Fibroblast of skin of left quadriceps (primary cell): ENCODE measurements at places on chromosomes 2 and 18.
A peak's percentile ranks its signal among the peaks of the same experiment; 100 is the strongest.

DNA sequence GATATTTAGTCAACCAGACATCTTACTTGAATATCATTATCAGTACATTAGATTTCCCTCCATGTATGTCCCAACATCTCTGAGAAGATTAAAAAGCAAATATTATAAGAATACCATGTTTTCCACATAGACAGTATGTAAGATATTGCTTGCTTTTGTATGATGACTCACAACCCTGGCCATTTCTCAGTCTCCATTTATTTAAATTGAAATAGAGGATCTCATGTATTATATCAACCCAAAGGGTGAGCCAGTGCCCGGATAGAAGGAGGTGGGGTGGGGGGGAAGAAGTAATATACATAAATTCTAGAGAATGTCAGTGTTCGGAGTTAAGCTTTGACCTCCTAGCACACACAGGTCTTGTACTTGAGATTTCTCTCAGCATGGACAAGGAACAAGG lies 109.6 kb downstream of the KYNU start:
- DNase-seq: no peak

DNA sequence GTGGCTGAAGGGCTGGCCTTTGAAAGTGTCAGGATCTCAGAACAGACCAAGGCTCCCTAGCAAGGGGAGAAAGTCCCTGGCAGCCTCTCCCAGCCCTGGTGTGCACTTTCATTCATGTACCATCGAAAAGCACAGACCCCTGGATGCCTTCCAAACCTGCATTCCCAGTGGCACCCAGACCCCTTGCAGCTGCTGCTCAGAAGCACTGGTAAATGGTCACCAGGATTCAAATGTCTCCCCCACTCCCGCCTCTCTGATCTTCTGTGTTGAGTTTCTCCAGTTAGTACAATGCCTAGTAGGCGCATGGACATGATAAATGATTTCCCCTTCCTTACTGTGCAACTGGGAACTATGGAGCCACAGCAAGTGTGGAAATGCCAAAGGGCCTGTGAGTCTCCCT lies 180.0 kb downstream of the GLI2 start:
- no peak for DNase-seq

DNA sequence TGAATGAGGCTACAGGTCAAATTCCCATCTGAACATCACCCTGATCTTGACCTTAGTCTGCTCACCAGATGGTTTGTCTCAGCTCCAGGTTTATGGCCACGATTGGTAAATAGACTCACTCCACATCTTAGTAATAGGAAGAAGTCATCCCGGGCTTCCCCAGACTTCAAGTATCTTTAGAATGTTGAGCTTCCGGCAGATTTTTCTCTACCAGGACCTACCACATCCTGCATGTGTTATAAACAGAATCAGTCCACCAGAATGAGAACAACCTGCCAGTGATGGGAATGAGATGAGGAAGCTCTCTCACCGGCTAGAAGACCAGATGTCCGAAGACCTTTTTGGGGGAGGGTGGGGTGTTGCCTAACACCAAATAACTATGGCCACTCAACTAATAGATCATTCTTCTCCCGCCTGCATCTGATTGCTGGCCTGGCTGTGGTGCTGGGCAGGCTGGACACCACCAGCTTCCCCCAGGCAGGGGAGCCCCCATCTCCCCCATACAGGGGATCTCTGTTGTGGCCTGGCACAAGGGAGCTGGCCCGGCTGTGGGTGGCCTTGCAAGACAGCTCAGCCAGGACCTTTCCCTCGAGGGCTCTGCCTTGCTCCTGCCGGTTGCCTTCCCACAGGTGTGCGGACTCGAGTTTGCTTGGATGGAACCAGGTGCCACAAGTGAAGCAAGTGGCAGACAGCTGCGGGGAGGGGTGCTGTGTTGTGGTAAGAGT lies 88.5 kb downstream of the SH3RF3 start:
- peak; percentile 36 for DNase-seq

DNA sequence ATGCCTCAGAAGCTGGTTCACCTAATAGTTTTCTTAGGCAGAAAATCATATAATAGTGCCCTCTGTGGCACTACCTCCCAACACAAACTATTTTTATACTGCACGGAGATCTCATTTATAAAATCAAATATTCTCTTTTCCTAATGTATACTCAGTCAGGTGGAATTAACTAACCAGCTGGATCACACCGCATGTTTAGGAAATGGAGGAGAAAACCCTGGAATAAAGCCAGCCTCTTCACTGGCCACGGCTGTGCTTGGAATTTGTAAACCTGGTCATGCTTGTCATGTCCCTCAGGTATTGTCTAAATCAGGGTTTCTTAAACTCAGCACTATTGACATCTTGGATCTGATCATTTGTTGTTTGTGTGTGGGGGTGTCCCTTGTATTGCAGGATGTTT lies 85.6 kb downstream of the DOCK10 start:
- no peak for DNase-seq

DNA sequence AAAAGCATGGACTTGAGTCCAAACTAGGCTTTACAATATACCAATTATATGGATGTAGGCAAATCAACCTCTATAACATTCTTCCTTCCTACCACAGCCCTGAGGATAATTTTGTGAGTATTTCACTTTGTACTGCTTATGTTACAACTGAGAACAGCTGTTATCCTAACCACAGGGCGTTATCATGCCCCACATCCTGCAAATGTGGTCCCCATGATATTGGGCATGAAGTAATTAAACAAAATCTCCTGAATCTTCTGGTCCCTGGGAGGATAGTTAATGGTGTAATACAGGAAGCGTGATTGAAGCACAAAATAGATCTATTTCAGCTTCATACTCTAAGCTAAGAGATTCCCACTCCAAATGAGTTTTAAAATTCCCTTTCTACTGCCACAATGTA lies 223.6 kb downstream of the CDH20 start:
- DNase-seq: no peak

DNA sequence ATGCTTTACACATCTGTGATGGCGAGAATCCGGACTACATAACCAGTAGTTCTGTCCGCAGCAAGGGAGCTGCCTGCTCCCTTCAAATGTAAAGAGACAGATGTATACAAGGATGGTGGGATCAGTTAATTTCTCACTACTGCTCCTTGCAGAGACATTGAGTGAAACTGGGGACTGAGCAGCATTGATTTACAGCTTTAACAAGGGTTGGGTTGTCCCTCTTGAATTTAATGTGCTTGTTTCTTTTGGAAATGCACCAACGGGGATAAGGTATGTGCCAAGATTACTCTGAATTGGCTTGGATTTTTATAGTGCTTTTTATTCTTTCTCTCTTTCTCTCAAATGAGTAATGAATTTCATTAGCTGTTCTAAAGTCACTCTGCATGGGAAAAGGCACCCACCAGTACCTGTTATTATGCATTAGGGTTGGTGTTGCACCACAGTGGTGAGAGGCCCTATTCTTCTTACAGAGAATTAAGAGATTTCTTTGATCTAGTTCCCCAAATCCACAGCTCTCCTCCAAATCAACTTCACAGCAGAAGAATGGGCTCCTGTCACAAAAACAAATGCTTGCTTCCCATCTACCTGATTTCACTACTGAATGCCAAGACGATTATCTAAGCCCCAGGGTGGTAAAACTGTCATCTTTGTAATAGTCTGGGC lies 107.6 kb downstream of the DOCK10 start:
- DNase-seq: no peak

- no peak for DNase-seq
Observed at GRCh38 chr2:119181391-119181790, 22.8 kb upstream of the C1QL2 start.

GRCh38 chr2:105262651-105263091 lies 21.1 kb downstream of the GPR45 start:
- DNase-seq: no peak

DNA sequence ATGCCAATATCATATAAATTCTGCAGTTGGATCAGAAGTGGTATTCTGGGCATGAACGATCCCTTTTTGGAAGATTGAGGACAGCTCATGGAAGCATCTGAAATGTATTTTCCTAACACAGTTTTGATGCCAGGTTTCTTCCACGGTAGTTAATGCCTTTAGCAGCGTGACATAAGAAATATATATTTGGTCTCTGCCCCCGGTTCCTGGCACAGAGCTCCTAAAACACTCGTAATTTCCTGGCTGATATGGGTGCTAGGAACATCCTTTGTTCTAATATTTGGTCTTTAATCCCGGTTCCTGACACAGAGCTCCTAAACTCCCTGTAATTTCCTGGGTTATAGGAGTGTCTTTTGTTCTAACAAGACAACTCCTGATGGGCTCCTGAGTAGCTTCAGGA lies 8.2 kb upstream of the CABLES1 start:
- no peak for DNase-seq

GRCh38 chr2:114709936-114710850 lies 267.8 kb downstream of the DPP10 start:
- no peak for DNase-seq

DNA sequence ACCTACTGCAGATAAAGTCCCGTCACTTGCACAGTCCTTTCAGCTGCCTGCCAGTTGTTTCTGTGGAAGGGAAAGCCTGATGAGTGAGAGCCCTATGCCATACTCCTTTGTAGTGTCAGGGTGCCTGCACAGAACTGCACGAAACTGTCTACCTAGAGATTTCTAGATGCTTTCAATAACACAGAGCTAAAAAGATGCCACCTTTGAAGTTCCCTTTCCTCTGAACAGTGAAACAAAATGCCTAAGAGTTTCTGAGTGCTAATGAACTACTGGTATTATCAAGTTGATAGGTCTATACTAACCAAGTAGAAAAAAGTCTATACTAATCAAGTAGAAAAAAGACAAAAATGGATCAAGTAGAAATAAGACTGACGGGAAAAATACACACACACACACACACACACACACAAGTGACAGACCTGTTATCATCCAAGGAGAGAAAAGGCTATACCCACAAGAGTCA lies 79.0 kb downstream of the TLK1 start:
- no peak for DNase-seq

GRCh38 chr18:13390196-13390595 lies 171.6 kb downstream of the LDLRAD4 start:
- no peak for DNase-seq

DNA sequence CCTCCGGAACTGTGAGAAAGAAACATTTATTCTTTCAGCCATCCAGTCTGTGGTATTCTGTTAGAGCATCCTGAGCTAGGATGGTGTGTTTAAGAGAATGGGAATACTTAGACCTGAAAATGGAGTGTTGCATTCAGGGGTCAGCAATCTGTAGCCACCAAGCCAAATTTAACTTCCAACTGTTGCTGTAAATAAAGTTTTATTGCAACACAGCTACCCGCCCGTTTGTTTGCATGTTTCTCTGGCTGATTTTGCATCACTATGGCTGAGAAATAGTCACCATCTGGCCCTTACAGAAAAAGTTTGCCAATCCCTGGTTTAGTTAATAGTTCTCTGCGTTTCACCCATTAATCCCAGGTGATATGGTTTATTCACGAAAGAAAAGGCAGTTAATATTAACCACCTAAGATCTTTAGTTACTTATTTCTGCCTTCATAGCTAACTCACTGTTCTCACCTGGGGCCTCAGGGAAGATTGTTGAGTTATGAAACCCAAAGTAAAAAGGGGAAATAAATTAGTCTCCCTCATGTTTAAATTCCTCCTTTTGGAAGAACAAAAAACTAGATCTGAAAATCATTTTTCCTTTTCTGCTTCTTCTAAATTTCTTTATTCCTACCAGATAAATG lies 9.5 kb upstream of the CYS1 start:
- DNase-seq: no peak

GRCh38 chr2:66452917-66453316 lies 18.0 kb downstream of the MEIS1 start:
- DNase-seq: no peak

DNA sequence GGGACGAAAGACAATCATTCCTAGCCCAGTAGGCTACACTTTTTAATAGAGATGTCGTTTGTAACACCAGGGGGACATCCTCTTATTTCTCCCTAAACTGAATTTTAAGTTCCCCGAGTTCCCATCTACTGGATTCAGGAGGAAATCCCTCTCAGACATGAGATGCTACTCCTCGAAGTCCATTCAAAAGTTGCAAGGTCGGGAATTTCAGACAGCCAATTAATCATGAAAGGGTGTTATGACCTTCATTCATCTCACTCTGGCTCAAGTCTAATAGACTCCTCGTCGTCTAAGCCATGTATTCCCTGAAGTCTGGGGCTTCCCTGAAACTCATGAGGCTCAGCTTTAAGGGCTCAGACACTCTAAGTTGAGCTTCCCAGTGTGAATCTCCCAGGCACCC lies 1.2 kb upstream of the DSC3 start:
- no peak for DNase-seq

- DNase-seq: no peak
Observed at GRCh38 chr18:54850598-54850997, 22.3 kb downstream of the RAB27B start.

DNA sequence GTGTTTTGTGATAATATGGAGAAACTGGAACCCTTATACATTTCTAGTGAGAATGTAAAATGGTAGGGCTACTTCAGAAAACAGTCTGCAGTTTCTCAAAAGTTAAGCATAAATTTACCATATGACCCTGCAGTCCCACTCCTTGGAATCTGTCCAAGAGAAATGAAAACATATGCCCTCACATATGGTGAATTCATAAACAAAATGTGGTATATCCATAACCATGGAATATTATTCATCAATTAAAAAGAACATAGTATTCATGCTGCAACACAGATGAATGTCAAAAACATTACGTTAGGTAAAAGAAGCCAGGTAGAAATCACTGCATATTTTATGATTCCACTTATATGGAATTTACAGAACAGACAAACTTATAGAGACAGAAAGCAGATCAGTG lies 11.8 kb downstream of the ROCK2 start:
- DNase-seq: no peak

GRCh38 chr2:37649518-37649917 lies 21.9 kb downstream of the CDC42EP3 start:
- no peak for DNase-seq

- DNase-seq: no peak
Observed at GRCh38 chr18:53944721-53945120, 279.7 kb downstream of the MBD2 start.

GRCh38 chr2:143629340-143629739 lies 500.1 kb downstream of the ARHGAP15 start:
- DNase-seq: peak; percentile 83

GRCh38 chr2:239790721-239791120 lies 234.4 kb downstream of the NDUFA10 start:
- no peak for DNase-seq

- no peak for DNase-seq
Observed at GRCh38 chr18:26342646-26343045, 116.4 kb downstream of the TAF4B start.

- DNase-seq: no peak
Observed at GRCh38 chr2:7825591-7826312, 856.1 kb upstream of the ID2 start.

DNA sequence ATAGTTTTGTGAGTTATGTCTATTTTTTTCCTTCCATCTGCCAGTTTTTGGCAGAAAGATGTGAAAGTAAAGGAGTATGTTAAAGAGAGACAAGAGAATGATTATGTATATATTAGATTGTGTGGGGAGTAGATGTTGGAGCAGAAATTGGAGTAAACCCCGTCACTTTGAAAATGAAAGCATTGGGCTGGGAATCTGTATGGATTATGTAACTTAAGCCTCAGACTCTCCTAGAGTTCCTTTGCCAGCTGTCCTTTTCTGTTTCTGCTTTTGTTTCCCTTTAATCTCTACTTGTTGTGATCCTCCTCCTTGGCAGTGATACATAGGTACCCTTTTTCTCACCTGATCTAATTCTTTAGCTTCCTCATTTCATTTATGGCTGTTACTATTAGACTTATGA lies 19.2 kb downstream of the CCDC138 start:
- DNase-seq: no peak

GRCh38 chr2:54709336-54709809 lies 14.1 kb upstream of the EML6 start:
- no peak for DNase-seq
